Stimulated activated CD4-positive, alpha-beta T cell treated with anti-CD3 and anti-CD28 coated beads, Interleukin-15, amount 100 ng/mL, for 1 hour (primary cell): ENCODE measurements at places on chromosomes 3 and 15.

GRCh38 chr3:5581743-5582142 lies 394.2 kb downstream of the EDEM1 start:
- no peak for DNase-seq

- DNase-seq = no peak
These were observed 1039.6 kb downstream of the ROBO2 start for GRCh38 chr3:78079514-78079913.

DNA sequence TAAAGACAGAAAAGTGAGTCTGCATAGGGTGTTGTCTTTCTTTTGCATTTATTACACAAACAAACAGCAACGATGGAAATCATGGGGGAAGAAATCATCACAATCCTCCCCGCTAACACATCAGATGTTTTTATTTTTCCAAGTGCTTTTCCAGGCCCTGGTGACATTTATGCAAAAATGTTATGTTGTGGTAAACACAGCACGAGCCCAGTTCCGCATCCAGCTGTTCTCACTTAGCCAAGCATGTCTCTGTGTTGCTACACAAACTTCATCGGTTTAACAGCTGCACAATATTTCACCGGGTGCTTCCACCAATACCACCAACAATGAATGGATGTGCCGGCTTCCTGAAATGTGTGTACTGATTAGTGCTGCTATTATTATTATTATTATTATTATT lies 53.7 kb upstream of the ABHD17C start:
- DNase-seq = no peak

DNA sequence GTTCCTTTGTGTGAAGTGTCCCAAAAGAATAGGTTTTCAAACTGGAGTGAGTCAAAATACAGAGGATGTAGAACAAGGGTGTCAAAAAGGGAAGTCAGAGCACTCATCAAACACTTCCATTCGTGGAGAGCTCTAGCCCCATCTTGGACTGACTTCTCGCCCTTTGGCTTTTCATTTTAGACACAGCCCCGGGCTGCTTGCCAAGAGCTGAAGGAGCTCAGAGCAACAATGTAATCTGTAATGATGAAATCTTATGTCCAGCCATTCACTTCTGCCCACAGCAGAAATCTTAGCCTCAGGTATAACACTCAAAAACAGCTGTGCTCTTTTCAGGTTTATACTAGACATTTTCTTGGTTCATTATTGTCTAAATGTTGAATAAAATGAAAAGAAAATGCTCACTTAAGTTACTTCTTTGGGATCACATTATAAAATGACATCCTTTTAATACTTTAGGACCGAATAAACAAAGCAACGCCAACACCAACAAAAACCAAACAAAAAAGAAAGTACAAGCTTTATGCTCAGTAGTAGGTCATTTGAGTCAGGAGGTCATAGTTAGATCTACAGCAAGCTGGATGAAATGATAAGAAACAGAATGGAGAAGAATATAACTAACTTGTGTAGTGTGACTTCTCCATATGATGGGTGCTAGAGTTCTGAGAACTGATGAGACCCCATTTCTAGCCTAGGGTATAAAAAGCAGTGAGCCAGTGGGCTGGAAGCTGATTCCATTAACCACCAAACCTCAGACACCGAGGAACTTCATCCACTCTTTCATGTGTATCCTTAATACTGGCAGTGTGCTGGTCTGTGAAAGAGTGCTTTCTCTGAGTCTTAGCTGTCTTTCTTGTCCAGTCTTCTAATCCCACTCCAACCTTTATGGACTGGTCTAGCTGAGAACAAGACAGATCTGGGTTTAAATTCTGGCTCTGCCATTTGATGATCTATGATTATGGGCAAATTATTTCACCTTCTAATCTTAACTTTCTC lies 131.8 kb upstream of the SLC7A14 start:
- DNase-seq = no peak

DNA sequence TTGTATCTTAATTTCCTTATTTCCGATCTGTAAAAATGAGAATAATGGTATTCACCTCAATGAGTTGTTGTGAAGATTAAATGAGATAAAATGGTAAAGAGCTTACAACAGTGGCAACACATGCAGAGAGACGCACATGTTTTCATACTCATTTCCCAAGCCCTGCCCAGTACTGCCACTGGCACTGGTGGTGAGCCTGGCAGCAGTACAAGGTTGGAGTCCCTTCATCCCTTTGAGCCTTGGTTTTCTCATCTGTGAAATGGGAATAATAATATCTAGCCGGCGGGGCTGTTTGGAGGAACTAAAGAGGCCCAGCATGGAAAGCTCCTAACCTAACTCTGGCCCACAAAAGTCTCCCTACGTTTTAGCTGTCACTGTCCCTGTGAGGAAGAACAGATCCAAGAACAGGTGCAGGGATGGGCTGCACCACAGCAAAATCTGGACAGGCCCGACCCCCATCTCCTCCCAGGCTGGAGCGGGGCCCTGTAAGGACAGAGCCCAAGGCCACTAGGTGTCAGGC lies 866 bp upstream of the CD276 start:
- DNase-seq = no peak

- no peak for DNase-seq
These were observed 6.2 kb upstream of the TMF1 start for GRCh38 chr3:69058180-69058946.

DNA sequence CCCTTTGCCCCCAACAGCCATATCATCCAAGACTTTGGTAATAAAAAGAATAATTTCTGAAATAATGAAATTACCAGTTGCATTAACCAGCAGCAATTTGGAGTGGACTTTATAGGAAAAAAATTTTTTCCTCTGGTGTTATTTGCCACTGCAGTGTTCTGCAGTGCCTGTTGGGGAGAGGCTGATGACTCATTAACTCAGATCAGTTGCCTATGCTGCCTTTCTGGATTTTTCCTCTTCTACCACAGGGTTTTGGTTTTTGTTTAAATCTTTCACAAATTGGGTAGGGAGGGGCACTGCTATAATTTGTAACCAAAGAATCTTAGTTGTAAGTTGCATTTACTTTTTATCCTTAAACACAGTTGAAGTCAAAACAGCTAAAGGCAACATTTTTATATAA lies 22.7 kb downstream of the ATP6V1A start:
- DNase-seq = no peak

DNA sequence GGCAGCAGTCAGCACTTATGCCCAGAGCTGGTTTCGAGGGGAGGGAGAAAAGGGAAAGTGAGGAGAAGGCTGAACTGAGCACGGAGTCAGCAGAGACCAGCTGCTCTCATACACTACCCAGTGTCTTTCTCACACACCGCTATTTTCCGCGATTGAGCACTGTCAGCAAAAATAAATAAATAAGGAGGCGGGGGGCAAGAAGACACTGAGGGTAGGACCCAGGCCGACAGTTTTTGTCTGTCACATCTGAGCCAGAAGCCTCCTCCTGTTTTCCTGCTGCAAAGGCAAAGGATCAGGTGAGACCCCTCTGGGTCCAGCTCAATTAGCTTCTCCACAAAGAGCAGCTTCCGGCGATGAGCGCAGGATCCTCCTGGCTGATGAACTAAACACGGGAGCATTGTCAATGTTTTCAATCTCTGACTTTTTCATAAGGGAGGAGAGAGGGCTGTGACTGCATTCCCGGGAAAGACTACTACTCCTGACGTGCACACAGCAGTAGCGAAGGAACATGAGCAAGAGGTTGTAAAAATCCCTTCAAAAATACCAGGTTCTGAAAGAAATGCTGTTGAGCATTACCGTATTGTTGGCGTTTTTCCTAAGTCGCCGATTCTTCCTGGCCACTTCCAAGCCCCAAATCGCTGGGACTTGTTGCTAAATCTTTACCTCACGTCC lies 1.3 kb downstream of the FRMD5 start:
- no peak for DNase-seq

GRCh38 chr3:16480861-16481545 lies 32.5 kb downstream of the RFTN1 start:
- DNase-seq = no peak

DNA sequence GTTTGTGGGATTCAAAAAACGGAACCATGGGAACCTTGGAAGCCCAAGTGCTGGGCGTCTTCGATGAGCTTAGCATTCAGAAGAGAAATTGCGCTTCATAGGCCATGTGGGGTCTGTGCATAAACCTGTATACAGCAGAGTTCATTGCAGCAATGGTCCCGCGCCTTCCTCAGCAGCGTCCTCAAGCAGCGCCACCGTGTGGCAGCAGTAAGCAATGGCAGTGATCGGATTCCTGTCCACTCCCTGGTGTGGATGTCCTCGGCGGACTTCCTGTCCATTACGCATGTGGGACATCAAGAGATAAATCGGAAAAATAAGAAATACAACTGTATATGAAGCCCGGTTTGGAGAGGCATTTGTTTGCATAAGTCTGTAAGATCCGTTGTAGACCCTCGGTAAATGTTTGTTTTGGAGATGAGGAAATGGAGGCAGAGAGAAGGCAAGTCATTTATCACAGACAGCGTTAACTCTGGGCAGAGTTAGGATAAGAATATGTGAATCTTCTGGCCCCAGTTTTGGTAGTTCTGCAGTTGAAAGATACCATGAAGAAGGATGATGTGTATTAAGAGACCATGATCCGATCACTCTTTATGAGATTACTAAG lies 57.7 kb downstream of the CNTN4 start:
- no peak for DNase-seq

GRCh38 chr3:177705976-177706823 lies 508.9 kb upstream of the TBL1XR1 start:
- no peak for DNase-seq
